ENCODE measurements at places on chromosomes 13 and 19.

DNA sequence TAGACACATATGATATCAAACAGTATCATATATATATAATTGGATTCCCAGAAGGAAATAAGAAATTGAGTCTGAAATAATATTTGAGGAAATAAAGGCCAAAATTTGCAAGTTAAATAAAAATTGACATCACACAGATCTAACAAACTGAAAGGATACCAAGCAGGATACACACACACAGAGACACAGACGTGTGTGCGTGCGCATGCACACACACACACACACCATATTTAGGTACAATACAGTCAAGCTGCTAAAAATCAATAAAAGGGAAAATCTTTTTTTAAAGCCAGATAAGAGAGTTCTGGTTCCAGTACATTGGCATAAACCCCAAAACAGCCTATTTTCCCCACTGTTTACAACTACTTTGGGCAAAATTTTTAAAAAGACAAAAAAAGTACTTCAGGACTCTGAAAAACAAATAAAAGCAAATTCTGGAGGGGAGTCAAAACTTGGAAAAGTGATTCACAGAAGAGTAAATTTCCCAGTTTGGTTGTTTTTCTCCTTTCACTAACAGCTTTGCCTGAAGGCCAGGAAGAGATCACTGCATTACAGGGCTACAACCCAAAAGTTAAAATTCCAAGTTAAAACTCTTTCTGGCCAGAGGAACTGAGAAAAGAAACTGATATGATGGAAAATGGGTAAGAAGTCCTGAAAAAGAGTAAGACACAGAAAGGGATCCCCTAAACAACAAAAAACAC lies 16.2 kb downstream of the MYCBP2 start:
- no peak for DNase-seq

DNA sequence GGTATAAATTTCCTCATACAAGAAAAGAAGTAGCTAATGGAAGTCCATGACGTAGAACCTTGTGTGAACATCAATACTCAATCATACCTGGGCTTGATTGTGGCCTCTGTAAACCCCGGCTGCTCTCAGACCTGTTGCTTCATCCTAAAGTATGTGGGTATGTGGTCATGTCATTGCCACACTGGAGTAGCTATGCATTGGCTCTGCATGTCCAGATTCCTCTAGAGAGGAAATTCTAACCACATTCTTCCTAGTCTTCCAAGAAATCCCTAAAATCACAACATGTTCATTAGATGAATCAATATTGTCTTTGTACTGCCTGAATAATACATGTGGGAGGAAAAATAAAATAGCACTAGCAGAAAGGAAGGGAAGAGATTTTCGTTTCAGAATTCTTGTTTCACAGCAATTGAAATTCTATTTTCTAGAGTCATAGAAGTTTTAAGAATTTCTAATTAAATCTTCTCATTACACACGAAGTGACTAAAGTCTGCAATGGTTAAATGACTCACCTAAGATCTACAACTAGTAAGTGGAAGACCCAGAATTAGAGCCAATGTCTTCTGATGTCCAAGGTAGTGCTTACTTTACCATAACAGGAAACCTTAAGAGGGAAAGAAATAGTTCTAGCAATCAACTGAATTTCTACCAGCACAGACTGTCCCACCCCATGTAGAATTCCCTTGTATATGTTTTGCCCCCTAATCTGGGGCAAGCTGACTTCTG lies 28.0 kb downstream of the RXFP2 start:
- DNase-seq: no peak

DNA sequence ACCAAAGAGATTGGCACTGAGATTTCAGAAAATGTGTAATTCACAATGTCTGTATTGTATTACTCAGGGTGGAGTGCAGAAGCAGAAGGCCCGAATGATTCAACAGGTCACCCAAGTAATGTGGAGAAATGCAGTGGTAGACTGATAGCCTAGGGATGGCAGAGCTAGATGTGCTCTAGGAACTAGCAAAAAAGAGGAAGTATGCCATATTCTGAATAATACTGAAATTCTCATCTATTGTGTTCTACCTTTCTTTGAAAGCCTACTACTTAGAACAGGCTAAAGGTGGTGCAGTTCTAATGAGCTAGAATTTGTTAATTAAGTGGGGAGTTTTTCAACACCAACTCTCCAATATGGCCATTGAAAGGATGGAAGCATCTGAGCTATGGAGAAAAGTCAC lies 1449.8 kb upstream of the MIR17HG start:
- DNase-seq: no peak

DNA sequence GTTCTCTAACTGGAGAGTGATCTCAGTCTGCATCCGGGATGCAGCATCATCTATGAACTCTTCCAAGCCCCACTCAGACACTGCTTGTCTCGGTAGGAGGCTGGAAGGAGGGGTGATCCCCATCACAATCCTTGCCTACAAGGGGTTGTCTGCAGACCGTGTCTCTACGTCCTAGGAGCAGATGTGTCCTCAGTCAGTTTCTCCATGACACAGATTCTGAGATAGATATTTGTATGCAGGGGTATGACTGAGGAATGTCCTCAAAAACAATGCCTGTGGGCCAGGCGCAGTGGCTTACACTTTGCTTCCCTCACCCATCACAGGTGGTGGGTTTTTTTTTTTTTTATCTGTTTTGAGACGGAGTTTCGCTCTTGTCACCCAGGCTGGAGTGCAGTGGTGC lies 871 bp downstream of the NCR1 start:
- no peak for DNase-seq

DNA sequence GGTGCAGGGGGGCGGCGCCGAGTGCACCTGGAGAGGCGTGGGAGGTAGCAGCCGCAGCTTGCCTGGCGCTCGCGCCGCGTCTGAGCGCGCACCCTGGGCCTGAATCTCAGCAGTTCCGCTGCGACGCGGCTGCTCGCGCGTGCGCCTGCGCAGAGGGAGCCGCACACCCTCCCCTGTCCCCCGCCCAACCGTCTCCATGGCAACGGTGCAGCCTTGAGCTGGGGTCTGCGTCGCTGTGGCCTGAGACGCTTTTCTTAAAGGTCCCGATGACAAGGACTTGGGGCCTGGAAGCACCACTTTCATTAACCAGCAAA lies at the start of gene PNMA8B:
TSS of gene PNMA8B (minus strand) at position 82 of the 314 bp plus-strand sequence. CDS start 402 bp downstream, outside the sequence.
- DNase-seq: peak; percentile 37

GRCh38 chr13:40026174-40026585 lies 370.7 kb downstream of the COG6 start:
- peak; percentile 43 for DNase-seq

DNA sequence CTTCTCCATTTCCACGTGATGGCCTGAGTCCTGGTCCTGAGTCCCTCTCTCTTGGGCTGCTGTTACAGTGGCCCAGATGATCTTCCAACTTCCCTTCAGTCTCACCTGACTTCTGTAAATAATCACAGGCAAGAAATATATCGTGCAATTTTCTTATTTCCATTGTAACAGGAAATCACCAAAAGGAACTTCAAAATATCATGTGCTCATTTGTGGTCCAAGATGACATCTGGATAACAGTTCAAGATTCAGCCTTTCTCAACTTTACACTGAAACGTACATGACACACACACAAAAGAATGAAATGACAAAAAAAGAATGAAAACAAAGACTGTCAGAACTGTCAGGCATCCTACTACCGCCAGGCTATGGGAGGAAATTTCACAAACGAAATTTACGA lies 22.0 kb upstream of the RAP2A start:
- DNase-seq: no peak

- no peak for DNase-seq
Observed at GRCh38 chr13:76813891-76814290, 72.3 kb downstream of the KCTD12 start.

GRCh38 chr13:112876305-112877000 lies 92.6 kb upstream of the MCF2L start:
- DNase-seq: no peak

DNA sequence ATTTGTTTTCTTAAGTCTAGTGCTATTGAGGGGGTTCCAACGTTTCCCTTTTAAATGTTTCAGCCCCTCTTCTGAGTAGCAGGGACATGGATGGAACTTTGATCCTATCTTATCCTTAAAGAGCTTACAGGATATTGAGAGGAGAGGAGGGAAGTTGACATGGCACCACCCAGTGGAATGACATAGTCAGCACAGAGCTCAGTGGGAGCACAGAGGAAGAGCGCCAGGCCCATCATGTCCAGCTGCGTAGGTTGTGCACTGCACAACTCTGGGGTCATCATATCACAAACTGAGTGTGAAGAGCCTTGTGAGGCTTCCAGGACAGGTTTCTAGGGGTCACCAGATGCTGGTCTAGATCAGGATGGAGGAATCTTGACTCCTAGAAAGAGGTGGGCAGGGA lies 4.6 kb upstream of the CDC42EP5 start:
- no peak for DNase-seq

- DNase-seq: no peak
Observed at GRCh38 chr13:32164622-32165268, 133.2 kb downstream of the FRY start.

DNA sequence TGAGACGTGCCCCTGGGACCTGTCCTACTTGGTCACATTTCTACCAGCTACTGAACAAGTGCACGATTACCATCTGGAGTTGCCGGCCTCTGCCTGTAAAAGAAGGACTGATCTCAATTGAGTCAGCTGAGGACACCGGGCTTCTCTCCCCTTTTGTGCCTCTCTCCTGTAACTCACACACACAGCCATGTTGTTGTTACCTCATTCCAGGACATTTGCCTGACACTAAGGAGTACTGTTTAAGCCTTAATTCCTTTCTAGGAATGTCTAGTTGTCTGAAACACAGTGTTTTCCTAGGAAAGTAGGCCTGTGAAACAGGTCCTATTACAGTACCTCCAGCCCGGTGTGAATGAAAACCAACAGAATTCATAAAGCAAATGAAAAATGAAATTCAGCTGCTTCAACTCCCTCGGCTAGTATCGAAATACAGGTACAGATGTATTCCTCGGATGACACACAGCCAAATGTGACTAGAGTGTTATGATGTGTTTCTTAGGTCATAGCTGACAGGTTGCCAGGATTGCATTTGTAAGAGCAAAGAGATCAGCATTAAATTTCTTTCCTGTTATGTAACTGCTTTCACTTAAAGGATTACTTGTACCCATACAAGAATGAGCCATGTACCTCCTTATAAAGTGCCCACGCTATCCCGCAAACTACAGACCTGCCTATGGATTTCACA lies 152.0 kb upstream of the IRS2 start:
- DNase-seq: no peak

GRCh38 chr13:33213024-33213768 lies 72.4 kb downstream of the STARD13 start:
- no peak for DNase-seq
